ENCODE measurements at places on chromosomes 4 and X.

DNA sequence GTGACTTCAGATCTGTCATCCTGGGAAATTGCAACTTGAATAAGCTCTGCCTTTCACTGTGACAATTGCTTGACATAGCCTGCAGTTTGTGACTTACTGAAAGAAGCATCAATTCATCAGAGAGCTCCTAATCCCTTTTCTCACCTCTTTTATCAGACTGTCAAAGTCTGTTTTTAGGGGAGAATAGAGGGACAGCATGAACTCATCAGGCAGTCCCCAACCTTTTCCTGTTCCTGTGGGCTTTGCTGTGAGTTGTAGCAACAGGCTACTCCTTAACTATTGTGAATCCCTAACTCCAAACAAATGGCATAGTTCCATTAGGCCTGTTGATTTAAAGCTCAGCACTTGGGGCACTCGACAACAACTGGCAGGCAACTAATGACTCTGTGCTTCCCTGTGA lies 64.9 kb downstream of the DOCK11 start:
- no peak for DNase-seq

- no peak for DNase-seq
Measured at GRCh38 chr4:54238389-54238788, 9.3 kb downstream of the PDGFRA start.

DNA sequence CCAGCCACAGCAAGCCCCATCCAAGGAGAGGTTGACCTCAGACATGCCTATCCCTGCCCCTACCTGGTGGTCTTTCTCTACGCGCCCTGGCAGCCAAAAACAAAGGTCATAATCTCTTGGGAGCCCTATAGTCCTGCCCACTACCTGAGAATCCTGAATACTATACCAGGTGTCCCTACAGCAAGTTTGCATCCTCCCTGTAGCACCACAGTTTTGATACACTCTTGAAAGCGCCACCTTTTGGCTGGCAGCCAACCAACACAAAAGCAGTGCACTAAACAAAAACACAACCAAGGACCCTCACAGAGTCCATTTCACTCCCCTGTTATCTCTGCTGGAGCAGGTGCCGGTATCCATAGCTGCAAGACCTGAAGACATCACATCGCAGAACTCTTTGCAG lies 523.8 kb upstream of the CPEB2 start:
- DNase-seq, result no peak

GRCh38 chr4:183013730-183014002 lies 85.4 kb upstream of the WWC2 start:
- no peak for DNase-seq

DNA sequence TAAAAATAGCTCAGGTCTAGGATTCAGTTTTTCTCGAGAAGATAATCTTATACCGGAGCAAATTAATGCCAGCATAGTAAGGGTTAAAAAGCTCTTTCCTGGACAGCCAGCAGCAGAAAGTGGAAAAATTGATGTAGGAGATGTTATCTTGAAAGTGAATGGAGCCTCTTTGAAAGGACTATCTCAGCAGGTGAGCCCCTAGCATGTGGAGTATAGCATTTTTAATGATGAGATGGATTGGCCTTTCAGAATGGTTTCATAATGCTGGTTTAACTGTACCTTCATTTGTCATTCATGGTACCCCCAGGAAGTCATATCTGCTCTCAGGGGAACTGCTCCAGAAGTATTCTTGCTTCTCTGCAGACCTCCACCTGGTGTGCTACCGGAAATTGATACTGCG lies 79.4 kb downstream of the SLC10A6 start:
- DNase-seq, result no peak

- DNase-seq, result peak; percentile 24
Measured at GRCh38 chrX:71181558-71181909, 36.9 kb downstream of the NLGN3 start.

- no peak for DNase-seq
Measured at GRCh38 chr4:20248155-20248558, 3.5 kb upstream of the SLIT2 start.

GRCh38 chr4:8322794-8323704 lies 53.5 kb downstream of the HTRA3 start:
- DNase-seq, result peak; percentile 0

- DNase-seq, result no peak
Measured at GRCh38 chrX:10121787-10122186, 35.0 kb upstream of the CLCN4 start.

DNA sequence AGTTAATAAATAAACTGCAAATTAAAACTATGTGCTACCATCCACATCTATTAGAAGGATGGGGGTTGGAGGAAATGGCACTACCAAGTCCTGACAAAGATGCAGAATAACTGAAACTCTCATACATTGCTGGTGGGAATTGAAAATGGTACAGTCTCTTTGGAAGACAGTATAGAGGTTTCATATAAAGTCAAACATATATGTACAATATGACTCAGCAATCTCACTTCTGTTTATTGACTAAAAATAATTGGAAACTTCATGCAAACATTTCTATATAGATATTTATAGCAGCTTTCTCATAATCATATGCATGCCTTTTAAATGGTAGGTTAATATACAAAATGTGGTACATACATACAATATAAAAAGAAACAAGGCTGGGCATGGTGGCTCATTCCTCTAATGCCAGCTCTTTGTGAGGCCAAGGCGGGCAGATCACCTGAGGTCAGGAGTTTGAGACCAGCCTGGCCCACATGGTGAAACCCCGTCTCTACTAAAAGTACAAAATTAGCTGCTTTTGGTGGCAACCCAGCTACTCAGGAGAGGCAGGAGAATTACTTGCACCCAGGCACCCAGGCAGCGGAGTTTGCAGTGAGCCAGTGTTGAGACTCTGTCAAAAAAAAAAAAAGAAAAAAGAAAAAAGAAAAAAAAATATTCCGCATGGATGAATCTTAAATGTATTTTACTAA lies 225.0 kb upstream of the CXXC4 start:
- no peak for DNase-seq

DNA sequence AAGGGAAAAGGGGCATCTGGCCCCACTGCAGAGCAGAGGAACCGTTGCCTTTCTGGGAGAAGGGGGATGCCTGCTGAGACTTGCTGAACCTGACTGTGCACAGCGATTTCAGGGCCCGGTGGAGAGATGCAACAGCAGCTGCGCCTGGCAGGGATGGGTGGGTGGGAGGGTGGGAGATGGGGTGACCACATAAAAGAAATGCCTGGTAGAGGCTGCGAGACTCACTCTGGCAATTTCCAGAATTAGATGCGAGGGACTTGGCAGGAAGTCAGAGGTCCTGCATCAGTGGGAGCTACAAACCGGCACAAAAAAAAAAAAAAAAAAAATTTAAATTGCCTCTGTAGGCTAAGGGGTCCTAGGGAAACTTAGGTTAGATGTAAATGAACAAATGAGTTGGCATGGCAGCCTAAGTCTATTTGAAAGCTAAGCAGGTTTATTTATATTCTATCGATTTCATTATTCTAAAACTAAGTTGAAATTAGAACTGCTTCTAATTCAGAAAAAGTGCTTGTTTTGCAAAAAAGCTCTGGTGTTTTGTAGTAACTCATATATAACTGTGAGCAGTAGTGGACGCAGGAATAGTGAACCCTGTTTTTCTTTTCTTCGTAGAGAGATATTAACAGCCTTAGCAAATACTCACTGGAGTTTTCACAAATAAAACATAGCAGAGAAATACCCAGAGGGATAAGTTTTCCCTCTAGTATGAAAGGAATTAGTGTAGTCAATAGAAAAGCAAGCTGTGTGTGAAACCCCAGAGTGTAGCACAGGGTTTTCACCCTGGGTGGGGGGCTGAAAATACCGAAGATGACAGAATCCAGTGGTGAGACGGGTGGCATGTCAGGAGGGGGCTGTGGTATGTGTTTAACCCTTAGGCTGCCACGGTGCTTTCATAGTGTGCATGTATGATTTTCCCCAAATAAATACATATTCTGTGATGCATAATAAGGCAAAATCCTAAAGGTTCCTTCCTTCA lies 130.1 kb downstream of the EGF start:
- no peak for DNase-seq

DNA sequence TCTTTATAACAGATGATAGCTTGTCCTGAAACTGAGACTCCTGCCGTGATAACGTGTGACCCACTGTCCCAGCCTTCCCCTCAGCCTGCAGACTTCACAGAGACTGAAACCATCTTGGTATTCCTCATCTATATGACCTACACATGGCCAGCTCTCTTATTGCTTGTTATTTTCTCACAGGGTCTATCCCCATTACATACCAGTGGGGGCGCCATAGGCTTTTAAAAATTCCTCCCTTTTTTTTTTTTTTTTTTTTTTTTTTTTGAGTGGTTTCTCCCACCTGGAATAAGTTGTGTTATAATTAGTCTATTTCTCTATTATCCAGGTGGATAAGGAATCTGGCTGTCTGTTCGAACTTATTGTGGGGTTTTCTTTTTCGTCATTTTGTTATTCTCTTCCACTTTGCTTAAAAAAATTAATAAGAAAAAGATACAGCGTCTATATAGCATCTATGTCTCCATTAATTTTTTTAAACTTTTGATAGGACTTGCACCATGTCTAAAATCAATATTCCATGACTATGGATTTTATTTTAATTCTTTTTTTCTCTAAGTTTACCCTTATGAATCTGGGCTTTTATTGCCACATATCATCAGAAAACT lies 47.2 kb downstream of the GYG2 start:
- DNase-seq, result no peak

DNA sequence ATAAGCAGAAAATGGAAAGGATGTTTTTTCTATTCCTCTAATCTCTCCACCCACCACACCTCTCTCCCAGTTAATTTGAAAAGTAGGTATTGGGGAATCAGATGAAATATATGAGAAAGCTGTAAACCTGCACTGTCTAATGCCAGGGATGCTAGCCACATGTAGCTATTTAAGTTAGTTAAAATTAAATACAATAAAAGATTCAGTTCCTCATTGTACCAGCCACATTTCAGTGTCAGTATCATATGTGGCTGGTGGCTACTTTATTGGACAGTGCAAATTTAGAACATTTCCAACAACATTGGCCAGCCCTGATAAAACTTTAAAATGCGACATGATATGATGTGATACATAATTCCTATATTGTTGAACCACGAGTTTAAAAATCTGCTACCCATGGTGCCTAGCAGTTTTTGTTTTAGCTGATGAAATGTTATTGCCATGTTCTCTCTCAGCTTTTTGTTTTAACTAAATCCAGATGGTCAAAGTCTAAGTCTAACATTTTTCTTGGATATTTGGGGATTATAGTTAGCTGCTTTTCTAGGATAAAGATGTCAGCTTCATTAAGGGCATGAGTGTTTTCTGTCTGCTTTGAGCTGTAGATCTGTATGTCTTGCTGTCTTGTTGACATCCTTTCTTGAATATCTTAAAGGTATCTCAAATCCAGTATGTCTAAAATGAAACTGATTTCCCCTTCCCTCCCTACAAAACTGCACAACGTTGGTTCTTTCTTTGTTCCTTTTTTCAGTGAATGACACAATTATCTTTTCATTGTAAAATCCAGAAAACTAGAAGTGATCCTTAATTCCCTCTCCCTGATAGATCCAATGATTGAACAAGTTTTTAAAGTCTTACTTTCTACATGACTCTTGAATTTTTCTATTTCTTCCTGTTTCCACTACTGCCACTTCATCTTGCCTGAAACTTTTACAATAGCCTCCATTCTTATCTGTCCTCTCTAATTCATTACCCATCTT lies 6.2 kb downstream of the ARFIP1 start:
- no peak for DNase-seq

DNA sequence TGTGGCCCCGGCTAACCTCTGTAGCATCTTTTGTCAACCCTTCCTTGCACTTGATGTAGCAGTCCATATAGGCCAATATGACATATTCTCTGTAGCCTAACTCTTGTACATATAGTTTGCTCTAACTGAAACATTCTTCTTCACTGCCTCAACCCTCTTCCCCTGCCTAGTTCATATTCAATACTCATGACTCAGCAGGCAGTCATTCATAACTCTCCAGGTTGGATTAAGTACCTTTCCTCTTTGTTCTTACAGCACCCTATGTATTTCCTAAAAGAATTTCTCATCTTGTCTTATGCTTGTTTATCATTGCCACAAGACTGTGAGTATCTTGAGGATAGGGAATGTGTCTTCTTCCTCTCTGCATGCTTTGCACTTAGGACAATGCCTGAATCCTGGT lies 76.9 kb downstream of the TMLHE start:
- no peak for DNase-seq

- peak; percentile 44 for DNase-seq
Measured at GRCh38 chrX:56978172-56978571, 17.2 kb downstream of the SPIN3 start.

GRCh38 chr4:56619160-56619559 lies 61.9 kb downstream of the HOPX start:
- no peak for DNase-seq

- no peak for DNase-seq
Measured at GRCh38 chr4:84470204-84470785, 28.8 kb downstream of the NKX6-1 start.

GRCh38 chrX:101117701-101118100 lies 19.7 kb downstream of the CENPI start:
- DNase-seq, result no peak

GRCh38 chr4:181365671-181366070 lies 877.5 kb upstream of the TENM3 start:
- DNase-seq, result no peak

DNA sequence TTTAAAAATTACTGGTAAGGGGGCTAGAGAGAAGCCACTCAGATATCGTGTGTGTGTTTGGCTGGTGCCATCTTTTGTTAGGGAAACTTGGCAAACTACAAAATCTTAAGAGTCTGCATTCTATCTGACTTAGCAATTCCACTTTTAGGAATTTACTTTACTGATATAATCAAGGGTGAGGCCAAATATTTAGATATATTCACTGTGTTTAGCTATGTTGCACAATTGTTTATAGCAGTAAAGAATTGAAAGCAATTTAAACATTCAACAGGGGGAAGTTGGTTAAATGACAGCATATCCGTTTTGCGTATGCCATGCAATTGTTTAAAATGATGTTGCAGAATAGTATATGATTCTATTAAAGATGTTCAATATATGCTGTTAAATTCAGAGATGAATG lies 6.4 kb upstream of the HERC3 start:
- DNase-seq, result no peak

DNA sequence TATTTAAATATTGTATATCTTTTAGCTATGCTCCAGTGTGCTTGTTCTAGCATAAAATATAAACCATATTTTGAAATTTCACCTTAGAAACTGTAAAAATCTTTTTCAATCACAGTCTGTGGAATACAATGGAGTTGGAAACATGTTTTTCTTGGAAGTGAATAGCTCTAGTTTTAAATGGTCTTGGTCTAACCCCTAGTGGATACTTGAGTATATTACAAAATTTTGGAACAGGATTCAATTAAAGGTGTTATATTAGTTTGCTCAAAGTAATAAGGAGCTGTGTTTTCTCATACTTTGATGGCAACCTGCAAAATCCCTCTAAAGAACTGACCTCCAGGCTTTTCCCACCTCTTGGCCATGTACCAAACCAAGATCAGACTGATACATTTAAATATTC lies 48.2 kb downstream of the STK26 start:
- DNase-seq, result no peak

GRCh38 chrX:27917713-27918500 lies 63.3 kb downstream of the DCAF8L1 start:
- no peak for DNase-seq

GRCh38 chrX:55206162-55206941 lies 13.8 kb upstream of the PAGE5 start:
- DNase-seq, result no peak

- DNase-seq, result no peak
Measured at GRCh38 chr4:41360214-41360920, 103.6 kb downstream of the UCHL1 start.

GRCh38 chr4:183905593-183906488 lies 734 bp downstream of the STOX2 start:
- no peak for DNase-seq

GRCh38 chr4:1201851-1202525 lies 29.6 kb upstream of the SPON2 start:
- DNase-seq, result peak; percentile 85

GRCh38 chrX:129980540-129981199 lies 1.8 kb upstream of the BCORL1 start:
- no peak for DNase-seq
